Endodermal cell (in vitro differentiated cells): ENCODE measurements at places on chromosomes 4 and X. TPM values are rescaled to one million over a fixed set of nuclear protein-coding genes. Genes with fewer than 3 reads are reported as not detected.

GRCh38 chr4:81509191-81509590, 37.5 kb upstream of the RASGEF1B start:
- H3K27ac ChIP-seq: no peak overlapping the region
- no peaks in the 10 kb centered on the region for H3K4me1 ChIP-seq
- no peaks in the 10 kb centered on the region for H3K36me3 ChIP-seq
- no peaks in the 10 kb centered on the region for H3K27me3 ChIP-seq

- H3K4me3 ChIP-seq: no peak overlapping the region
- no peak for DNase-seq
- no peaks in the 10 kb centered on the region for H3K4me1 ChIP-seq
- H3K27me3 ChIP-seq: no peaks in the 10 kb centered on the region
- H3K27ac ChIP-seq: no peak overlapping the region
Measured at GRCh38 chr4:137997496-137997895, 244.7 kb downstream of the SLC7A11 start.

- no peaks in the 10 kb centered on the region for H3K36me3 ChIP-seq
- DNase-seq: peak; percentile 77
- H3K4me3 ChIP-seq: no peak overlapping the region
Measured at GRCh38 chr4:6892190-6892908, 17.3 kb upstream of the TBC1D14 start.

GRCh38 chr4:64829749-64830148, 420.5 kb upstream of the TECRL start:
- no peak for DNase-seq
- no peaks in the 10 kb centered on the region for H3K4me1 ChIP-seq
- H3K36me3 ChIP-seq: no peaks in the 10 kb centered on the region
- H3K4me3 ChIP-seq: no peak overlapping the region
- H3K27ac ChIP-seq: no peak overlapping the region

DNA sequence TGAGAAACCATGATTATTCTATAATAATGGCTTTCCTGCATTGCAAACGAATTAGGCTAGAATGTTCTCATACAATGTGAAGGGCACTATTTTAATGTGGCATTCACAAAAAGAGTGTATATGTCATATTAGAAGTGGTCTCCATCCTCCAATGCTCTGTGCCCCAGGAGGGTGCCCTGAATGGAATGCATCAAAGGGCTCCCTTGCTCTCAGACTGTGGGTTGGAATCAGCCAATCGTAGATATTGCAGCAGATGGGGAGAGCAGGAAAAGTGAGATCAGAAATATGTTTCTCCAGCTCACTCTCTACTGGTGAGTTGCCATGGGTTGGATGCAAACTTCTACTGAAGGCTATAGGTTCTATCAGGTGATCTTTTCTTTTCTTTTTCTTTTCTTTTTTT, 11.9 kb upstream of the NSUN7 start:
- no peaks in the 10 kb centered on the region for H3K27me3 ChIP-seq
- no peak for DNase-seq
- no peaks in the 10 kb centered on the region for H3K4me1 ChIP-seq

GRCh38 chrX:18757956-18758932, 50.8 kb downstream of the PPEF1 start:
- no peaks in the 10 kb centered on the region for H3K27me3 ChIP-seq
- peak; percentile 50 for DNase-seq
- H3K4me1 ChIP-seq: peaks cover 4% of the 10 kb centered on the region
- no peak overlapping the region for H3K27ac ChIP-seq
- H3K4me3 ChIP-seq: no peak overlapping the region

DNA sequence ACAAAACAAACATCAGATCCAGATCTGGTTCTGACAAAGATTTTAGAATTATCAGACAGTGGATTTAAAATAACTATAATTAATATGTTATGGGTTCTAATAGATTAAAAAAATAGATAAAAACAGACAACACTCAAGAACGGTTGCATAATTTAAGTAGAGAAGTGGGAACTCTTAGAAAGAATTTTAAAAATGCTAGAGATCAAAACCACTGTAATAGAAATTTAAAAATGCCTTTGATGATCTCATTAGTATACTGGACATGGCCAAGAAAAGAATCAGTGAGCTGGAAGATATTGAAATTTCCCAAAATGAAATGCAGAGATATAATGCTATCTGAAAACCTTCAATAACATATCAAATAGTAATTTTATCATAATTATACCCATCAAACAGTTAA, 28.3 kb upstream of the DYNLT3 start:
- H3K36me3 ChIP-seq: no peaks in the 10 kb centered on the region
- no peak overlapping the region for H3K4me3 ChIP-seq
- H3K4me1 ChIP-seq: no peaks in the 10 kb centered on the region
- DNase-seq: no peak
- H3K27me3 ChIP-seq: no peaks in the 10 kb centered on the region
- no peak overlapping the region for H3K27ac ChIP-seq

- no peak overlapping the region for H3K27ac ChIP-seq
- H3K4me1 ChIP-seq: no peaks in the 10 kb centered on the region
- H3K4me3 ChIP-seq: no peak overlapping the region
- peaks cover 12% of the 10 kb centered on the region for H3K36me3 ChIP-seq
- DNase-seq: peak; percentile 32
Measured at GRCh38 chr4:3419836-3420605, 21.7 kb upstream of the HGFAC start.

GRCh38 chrX:46698691-46699090, 60.2 kb downstream of the SLC9A7 start:
- H3K4me1 ChIP-seq: no peaks in the 10 kb centered on the region
- no peaks in the 10 kb centered on the region for H3K27me3 ChIP-seq
- H3K4me3 ChIP-seq: no peak overlapping the region
- DNase-seq: no peak
- no peak overlapping the region for H3K27ac ChIP-seq

- H3K27me3 ChIP-seq: no peaks in the 10 kb centered on the region
- DNase-seq: no peak
- no peak overlapping the region for H3K4me3 ChIP-seq
- no peak overlapping the region for H3K27ac ChIP-seq
- no peaks in the 10 kb centered on the region for H3K36me3 ChIP-seq
Measured at GRCh38 chr4:178881937-178882336, 1439.7 kb upstream of the AGA start.

Gene SPIN4
- total RNA-seq: 6.5 and 8.0 TPM in 2 replicates

Gene IL2
- not detected in 3 replicates for total RNA-seq

Gene NDP
- not detected in 2 replicates for total RNA-seq

Gene NCAPG
- total RNA-seq: 35.6 and 37.5 TPM in 2 replicates

Gene EDA
- total RNA-seq: 70.6 to 113 TPM (median 71.0 TPM) in 3 replicates

Gene NDST4
- total RNA-seq: 0.09 to 0.34 TPM in 2 of 3 replicates, not detected in the other
